ENCODE measurements at places on chromosomes 6 and 20.

GRCh38 chr6:112266331-112266730 is 12.0 kb upstream of the LAMA4 start:
- no peak for DNase-seq

DNA sequence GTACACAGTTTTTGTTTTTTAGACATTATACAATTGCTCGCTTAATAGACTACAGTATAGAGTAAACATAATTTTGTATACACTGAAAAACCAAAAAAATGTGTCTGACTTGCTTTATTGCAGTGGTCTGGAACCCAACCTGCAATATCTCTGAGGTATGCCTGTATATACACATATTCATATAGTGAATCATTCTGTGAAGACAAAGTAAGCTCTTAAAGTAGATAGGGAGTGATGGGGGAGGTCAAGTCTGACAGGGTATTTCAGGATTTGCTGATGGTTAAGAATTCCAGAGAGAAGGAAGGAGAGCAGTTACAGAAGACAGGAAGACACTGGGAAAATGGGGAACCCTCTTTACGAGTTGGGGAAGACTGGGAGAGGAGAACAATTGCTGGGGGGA is 417.9 kb downstream of the CD109 start:
- DNase-seq = no peak

GRCh38 chr20:8209061-8209460 is 77.0 kb downstream of the PLCB1 start:
- no peak for DNase-seq

- no peak for DNase-seq
Observed at GRCh38 chr6:41859356-41859755, 35.8 kb downstream of the USP49 start.

- DNase-seq = no peak
Observed at GRCh38 chr20:57877131-57877824, 167.5 kb upstream of the PMEPA1 start.

Measured in CD4-positive, alpha-beta T cell (primary cell).